ENCODE measurements at places on chromosomes 12 and 14.

GRCh38 chr12:116370886-116371580, 93.5 kb upstream of the MED13L start:
- DNase-seq = no peak

- no peak for DNase-seq
Measured at GRCh38 chr12:13093191-13093847, 10.1 kb downstream of the GSG1 start.

DNA sequence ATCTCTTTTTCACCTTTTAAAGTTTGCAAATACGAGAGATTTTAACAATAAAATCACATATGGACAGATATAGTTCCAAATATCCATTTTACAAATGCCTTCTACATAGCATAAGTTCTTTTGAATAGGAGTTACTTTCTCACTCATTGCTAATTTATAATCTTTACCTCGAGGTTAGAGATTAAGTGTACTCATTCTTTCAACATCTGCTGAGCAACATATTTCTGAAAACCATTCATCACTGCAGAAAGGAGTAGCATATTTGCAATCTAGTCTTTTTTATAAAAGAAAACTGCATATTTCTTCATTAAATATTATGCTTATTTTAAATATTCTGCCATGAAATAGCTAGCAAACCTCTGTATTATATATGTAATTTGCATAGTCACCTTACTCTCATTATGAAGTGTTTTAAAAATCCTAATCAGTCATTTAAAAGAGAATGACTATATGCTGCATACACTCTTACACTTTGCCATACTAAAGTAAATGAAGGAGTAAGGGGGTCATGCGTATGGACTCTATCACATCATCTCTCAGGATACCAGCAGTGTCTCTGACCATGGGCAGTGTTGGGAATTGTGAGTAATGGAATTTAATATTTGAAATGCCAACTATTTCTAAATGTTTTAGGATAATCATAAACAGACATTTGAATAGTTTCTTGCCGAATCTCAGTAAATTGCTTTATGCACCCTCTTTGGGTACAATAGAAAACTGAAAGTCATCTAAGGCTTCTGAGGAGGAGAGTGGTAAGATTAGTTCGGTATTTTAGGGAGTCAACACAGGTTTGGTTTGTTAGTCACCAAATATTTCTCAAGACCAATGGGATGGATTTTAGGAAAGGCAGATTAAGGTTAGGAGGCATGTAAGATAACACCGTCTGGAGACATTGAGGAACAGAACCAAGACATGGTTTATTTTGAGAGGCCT, 524.8 kb upstream of the ATP2B1 start:
- DNase-seq = no peak

DNA sequence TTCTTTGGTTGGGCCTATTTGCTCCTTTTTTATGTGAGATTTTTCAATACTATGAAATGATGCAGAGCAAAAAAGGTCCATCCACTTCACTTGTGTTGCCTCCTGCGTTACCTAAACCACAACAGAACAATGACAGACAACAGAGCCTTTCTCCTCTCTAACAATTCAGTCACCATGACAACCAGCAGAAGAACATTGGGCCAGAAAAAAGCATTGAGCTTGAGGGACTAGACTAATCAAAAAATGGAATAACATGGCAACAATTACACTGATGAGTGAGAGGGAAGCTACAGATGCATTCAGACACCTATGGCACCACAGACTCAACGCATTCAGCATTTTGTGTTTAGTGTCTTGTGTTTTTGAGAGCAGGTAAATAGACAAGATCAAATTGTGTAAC, 44.6 kb upstream of the PTCSC3 start:
- DNase-seq = no peak

Measured in cardiac septum (tissue), 1 donor.